Activated CD4-positive, alpha-beta T cell treated with anti-CD3 and anti-CD28 coated beads, Interleukin-2, Interleukin-4, amounts not matched to agents 100 ng/mL and 50 ng/mL, durations not matched to agents 16 hours and 8 hours (primary cell): ENCODE measurements at places on chromosomes 13 and 19.

GRCh38 chr13:112053167-112053743 is 13.7 kb upstream of the SOX1 start:
- DNase-seq: no peak

DNA sequence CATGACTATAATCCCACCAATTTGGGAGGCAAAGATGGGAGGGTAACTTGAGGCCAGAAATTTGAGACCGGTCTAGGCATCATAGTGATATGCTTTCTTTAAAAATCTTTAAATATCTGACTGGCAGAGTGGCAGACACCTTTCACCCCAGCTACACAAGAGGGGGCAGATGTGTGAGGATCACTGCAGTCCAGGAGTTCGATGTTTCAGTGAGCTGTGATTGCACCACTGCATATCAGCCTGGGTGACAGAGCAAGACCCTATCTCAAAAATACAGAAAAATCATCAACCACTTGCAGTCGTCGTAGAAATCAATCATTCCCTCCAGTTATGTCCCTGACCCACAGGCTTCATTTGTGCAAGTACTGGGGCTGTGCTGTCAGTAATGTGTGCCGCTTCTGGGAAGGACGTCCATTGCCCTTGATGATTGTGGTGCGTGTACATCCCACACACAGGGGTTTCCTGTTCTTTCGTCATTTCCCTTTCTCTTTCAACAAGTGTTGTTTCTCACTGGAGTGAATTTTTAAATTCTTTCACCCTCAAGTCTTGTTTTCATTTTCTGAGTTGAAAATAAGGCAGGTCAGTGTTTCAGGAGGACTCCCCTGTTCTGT is 1.4 kb downstream of the LGALS14 start:
- DNase-seq: peak; percentile 24

DNA sequence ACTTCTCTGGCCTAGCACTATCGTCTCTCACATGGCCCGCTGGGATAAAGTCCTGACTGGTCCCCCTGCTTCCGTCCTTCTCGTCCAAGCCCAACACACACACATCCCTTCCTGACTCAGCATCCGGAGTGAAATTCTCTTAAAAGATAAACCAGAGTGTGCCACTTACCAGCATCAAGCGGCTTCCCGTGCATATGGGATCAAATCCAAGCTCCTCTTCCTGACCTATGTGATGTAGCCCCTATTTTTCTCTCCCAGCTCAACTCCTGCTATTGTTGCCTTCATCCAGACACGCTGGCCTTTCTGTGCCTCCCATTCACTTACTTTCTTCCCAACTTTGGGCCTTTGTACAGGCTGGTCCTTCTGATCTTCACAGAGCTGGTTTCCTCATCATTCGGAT is 530.4 kb downstream of the DIAPH3 start:
- DNase-seq: no peak

- DNase-seq: peak; percentile 27
Measured at GRCh38 chr19:19873381-19873780, 7.7 kb downstream of the ZNF253 start.

DNA sequence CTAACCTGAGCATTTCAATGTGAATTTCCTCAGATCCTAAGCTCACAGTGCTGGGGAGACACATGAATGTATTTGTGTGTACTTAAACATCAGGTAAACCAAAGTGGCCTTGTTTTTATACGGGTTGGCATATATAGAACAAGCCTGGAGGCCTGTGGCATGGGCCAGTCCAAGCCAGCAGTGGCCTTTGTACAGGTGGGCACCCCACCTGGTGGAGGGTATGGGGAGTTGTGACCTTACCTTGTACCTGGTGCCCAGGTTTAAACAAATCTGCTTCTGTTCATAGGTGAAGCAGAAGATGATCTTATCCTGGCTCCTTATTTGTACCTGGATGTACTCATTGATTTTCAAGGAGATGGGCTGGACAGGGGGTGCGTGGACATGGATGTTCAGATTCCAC is 71.0 kb downstream of the ERICH6B start:
- DNase-seq: no peak

GRCh38 chr13:73480779-73481559 is 422.2 kb downstream of the KLF5 start:
- no peak for DNase-seq

- no peak for DNase-seq
Measured at GRCh38 chr13:95723438-95723837, 46.5 kb downstream of the DNAJC3 start.
